Effector CD8-positive, alpha-beta T cell (primary cell): ENCODE measurements at places on chromosomes 5 and 9.

DNA sequence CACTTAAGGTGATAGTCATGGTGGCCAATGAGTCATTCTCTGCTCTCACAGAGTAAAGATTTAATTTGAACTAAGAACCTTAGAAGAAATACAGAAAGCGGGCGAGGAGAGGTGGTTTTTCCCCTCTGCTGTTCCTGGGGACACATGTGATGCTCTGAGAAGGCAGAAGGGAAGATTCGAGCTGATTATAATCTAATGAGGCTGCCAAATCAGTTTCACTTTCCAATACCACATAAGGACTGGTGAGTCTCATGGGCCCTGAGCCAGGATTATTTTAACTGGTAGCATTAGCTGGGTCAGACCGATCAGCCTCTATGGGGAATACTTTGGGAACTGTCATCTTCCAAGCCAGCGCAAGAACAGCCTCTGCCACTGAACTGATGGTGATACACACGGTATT lies 116.5 kb downstream of the SLC1A3 start:
- no peak for DNase-seq

DNA sequence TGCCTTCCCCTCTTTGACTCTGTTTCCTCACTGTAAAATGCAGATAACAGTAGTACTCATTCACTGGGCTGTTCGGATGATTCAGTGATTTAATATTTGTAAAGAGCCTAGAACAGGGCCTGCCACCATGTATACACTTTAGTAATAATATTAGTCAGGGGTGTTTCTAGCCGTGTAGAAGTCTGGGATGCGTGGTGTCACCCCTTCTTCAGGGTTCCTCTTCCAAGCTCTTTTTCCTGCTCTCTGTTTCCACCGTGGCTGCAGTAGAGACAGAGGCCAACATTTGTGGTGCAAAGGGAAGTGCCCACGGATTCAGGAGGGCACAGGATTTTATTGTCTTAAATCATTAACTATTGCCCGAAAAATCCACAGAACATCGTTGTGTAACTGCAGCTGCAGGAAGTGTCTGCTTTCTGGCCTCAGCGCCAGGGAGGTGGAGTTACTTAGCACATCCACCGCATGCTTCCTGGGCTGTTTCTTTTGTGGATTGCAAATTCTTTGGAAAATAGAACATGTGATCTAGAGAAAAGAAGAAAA lies 61.7 kb downstream of the TRIO start:
- no peak for DNase-seq

- no peak for DNase-seq
These were observed 9.7 kb downstream of the RAD1 start for GRCh38 chr5:34905564-34905963.

DNA sequence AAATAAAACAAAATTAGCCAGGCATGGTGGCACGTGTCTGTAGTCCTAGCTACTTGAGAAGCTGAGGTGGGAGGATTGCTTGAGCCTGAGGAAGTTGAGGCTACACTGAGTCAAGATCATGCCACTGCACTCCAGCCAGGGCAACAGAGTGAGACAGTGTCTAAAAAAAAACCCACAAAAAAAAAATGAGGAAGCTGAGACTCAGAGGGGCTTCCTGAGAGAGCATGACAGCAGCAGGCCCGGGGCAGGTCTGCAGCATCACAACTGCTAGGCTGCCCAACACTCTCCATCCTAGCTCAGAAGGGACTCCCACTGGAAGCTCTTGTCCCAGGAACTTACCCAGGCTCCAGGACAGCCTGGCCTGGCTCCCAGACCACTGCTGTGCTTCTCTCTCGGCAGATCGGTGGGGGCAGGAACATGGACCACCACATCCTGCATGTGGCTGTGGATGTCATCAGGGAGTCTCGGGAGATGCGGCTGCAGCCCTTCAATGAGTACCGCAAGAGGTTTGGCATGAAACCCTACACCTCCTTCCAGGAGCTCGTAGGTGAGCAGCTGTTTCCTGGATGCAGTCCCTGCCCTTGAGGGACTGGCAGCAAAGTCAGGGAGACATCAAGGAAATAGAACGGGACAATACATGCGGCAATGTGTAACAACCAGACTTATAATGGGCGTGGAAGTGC lies 19.1 kb downstream of the PTGS1 start:
- no peak for DNase-seq

- no peak for DNase-seq
These were observed 2.5 kb downstream of the FST start for GRCh38 chr5:53482717-53483638.
